ENCODE measurements at places on chromosomes 4 and X.

DNA sequence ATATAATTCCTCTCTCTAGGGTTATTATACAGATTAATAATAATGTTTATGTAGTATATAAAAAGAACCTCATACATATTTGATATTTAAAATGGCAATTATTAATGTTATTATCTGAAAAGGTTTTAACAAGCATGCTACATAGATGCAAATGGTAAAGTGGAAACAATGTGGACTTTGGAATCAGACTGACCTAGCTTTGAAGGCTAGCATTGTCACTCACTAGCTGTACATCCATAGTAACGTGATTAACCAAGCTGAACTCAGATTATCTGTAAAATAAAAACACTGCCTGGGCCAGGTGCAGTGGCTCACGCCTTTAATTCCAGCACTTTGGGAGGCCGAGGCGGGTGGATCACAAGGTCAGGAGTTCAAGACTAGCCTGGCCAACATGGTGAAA, 233.7 kb upstream of the SPRY1 start:
- peaks cover 4% of the 10 kb centered on the region for H3K4me1 ChIP-seq
- H3K27ac ChIP-seq: no peak overlapping the region
- H3K27me3 ChIP-seq: no peaks in the 10 kb centered on the region
- H3K4me3 ChIP-seq: no peak overlapping the region
- H3K36me3 ChIP-seq: peaks cover 1% of the 10 kb centered on the region
- no peak for DNase-seq

DNA sequence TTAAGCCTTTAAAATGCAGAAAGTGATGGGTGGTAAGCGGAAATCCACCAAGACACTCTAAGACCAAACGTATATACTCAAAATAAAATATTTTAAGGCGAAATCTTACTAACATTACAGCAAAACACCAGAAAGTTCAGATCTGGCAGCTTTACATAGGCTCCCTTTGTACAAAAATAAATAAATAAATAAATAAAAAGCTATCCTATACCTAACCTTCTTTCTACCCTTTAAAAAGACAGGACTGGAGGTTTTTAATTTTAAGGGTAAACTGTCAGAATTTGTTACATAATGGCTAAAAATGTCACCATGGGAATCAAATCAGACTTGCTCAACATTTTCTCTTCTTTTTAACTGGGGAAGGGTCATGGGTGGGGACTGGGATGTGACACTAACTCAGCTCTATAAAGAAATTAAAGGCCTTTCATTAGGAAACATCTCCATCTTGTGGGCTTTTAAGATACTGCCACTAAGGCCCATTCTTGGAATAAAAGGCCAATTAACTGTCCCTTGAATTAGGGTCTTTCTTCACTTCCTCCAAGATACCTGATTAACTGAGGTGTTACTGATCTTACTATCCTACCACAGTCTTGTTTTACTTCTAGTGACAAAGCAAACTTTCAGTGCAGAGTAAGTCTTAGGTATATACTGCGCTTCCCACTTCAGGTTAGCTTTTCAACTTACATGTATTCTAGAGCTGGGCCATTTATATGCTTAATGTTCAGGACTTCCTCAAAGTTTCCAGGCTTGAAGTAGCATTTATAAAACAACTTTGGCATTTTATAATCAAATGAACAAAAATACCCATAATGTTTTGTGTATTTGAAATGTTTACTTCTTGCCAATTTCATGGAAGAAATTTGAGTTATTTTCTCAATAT, 13.3 kb downstream of the HNRNPD start:
- H3K4me3 ChIP-seq: no peak overlapping the region
- H3K27me3 ChIP-seq: no peaks in the 10 kb centered on the region
- no peak for DNase-seq
- H3K27ac ChIP-seq: peak overlapping the region; percentile 42
- peaks cover 88% of the 10 kb centered on the region for H3K4me1 ChIP-seq

DNA sequence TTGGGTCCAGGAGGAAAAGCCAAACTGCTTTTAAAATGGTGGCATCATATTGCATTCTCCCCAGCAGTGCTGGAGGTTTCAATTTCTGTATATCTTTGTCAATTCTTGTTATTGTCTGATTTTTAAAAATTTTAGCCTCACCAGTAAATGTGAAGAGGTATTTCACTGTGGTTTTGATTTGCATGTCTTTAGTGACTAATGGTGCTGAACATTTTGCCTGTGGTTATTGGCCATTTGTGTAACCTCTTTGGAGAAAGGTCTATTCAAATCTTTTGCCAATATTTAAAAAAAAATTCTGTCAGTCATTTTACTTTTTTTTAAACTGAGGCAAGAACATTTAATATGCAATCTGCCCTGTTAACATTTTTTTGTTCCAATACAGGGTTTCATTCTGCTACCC, 322.1 kb downstream of the TLL1 start:
- no peak overlapping the region for H3K27ac ChIP-seq
- H3K4me1 ChIP-seq: no peaks in the 10 kb centered on the region
- H3K36me3 ChIP-seq: no peaks in the 10 kb centered on the region
- no peaks in the 10 kb centered on the region for H3K27me3 ChIP-seq
- no peak for DNase-seq

- H3K27me3 ChIP-seq: no peaks in the 10 kb centered on the region
- no peak overlapping the region for H3K27ac ChIP-seq
Observed at GRCh38 chr4:144499777-144500176, 146.2 kb upstream of the HHIP start.

DNA sequence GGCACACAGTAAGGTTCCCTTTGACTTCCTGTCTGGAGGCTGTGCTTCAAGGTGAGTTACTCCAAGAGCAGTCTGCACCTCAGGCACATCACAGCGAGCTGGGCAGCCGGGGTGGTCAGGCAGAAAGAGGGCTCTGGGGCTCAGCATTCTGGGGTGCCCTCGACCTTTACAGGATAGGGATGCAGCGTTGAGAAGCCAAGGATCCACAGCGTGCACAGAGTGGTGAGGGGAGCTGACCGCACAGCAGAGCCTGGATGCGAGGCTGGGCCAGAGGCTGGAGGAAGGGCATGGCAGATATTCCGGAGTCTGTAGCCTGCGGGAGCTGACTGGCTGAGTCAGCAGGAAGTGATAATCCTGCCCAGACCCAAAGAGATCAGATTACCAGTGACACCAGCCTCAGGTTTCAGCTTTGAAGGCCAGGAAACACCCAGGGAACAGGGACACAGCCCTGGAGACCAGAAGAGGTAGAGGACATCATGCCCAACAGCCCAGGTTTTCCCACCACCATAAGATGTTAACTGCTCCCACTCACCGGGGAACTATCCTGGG, 38.4 kb upstream of the PDLIM3 start:
- no peak for DNase-seq
- no peaks in the 10 kb centered on the region for H3K4me1 ChIP-seq
- H3K27ac ChIP-seq: peak overlapping the region; percentile 33
- peaks cover 44% of the 10 kb centered on the region for H3K27me3 ChIP-seq
- H3K36me3 ChIP-seq: no peaks in the 10 kb centered on the region

- H3K4me3 ChIP-seq: no peak overlapping the region
- H3K4me1 ChIP-seq: no peaks in the 10 kb centered on the region
- H3K27ac ChIP-seq: no peak overlapping the region
Observed at GRCh38 chr4:58566260-58566659, 1456.1 kb upstream of the IGFBP7 start.

GRCh38 chr4:78667764-78668163, 108.4 kb upstream of the BMP2K start:
- peaks cover 12% of the 10 kb centered on the region for H3K27me3 ChIP-seq
- H3K4me1 ChIP-seq: no peaks in the 10 kb centered on the region
- DNase-seq: no peak
- peaks cover 1% of the 10 kb centered on the region for H3K36me3 ChIP-seq
